ENCODE measurements at places on chromosomes 7 and 10.

GRCh38 chr7:34075523-34076370 lies 170.4 kb downstream of the BMPER start:
- DNase-seq = no peak

GRCh38 chr7:156582591-156583123 lies 57.9 kb upstream of the RNF32 start:
- DNase-seq = no peak

- DNase-seq = no peak
Measured at GRCh38 chr10:3625959-3626751, 158.9 kb downstream of the KLF6 start.

DNA sequence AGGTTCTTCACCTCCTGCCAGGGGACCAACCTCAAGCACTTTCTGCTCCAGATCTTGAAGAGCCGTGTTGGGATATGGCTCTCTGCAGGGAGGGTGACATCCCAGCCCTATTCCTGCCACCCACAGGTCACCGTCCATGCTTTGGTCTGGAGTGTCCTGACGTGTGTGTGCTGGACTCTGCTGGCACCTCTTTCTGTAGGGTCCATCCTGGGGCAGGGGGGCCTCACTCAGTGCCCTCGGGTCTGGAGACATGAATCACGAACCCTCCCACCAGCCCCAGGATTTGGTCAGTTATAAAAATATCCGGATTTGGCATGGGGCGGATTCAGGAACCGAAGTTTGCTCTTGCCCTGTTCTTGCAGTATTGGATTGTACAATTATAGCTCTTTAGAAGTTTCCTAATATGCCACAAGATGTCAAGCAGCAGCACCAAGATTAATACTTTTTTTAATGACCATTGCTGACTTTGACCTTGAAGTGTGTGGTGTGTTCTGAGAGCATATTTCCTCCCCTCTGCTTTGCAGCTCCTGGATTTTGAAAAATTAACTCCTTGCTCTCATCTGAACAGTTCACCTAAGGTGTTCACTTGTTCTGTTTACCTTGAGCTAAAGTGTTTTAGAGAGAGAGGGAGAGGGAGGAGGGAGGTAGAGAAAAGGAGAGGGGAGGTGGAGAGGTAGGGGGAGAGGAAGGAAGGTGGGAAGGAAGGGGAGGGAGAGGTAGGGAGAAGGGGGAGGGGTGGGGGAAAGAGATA lies 95.4 kb upstream of the SHH start:
- DNase-seq = no peak

DNA sequence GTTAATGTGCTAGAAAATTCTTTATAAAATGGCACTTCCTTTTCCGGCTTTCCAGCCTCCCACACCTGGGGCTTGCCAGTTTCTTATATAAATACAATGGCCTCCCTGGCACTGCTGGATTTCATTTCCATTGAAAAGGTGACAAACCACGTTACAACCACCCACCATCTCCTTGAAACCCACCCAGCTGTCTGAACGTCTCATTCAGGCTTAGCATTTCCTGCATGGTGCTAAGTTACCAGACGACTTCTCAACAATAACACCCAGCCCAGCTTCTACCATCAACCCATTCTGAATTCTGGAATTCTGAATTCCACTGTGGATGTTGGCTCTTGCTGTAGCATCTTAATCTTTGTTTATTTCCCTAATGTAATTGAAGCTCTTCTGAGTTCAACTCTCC lies 499.8 kb upstream of the CELF2 start:
- DNase-seq = no peak

DNA sequence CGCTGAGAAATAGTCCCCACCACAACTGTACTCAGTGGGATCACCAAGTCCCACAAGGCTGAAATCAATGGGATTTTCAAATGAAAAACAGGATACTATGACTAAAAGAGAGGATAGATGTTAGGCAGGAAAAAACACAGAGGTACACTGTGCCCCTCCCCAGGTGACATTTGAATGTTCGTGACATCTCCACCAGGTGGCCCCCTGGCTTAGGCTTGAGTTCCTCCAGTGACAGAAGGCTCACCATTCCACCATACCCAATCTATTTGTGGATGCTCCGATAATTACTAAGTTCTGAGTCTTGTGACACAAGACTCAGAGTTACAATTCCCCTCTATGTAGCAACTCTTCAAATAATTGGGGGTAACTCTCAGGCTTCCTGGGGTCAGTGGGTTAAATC lies 77.5 kb upstream of the KCNMA1 start:
- DNase-seq = peak; percentile 41

DNA sequence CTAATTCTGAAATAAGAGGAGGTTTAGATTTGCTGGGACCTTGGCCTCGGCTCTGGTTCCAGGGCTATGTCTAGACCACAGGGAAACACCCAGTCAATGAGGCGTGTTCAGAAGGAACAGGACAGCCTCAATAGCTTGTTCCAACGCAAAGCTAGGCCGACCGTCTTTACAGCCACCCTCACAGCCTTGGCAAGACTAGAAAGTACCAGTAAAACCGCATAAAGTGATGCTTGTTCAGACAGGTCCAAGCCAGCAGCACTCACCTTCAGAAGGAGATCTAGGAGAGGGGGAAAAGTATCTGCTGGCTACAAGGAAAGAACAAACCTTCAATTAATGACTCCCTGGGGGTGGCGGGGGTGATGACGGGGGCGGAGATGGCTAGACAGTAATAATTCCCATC lies 50.1 kb upstream of the LMTK2 start:
- DNase-seq = no peak

DNA sequence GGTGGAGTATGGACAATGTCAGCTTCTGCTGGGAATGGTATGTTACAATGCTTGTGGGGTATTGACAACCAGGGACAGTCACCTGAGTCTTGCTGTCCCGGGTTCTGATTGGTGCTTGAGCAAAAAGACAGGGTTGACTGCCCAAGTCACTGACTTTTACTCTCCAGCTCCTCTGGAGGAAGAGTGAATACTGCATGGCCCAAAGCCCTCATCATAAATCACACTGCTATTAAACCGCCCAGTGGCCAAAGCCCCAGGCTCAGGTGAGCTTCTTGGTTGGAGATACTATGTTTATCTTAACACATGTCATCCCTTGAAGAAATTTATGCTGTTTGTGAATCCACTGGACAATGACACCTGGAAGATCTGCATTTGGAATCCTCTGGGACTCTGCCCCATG lies 90.0 kb upstream of the IGFBP3 start:
- no peak for DNase-seq

DNA sequence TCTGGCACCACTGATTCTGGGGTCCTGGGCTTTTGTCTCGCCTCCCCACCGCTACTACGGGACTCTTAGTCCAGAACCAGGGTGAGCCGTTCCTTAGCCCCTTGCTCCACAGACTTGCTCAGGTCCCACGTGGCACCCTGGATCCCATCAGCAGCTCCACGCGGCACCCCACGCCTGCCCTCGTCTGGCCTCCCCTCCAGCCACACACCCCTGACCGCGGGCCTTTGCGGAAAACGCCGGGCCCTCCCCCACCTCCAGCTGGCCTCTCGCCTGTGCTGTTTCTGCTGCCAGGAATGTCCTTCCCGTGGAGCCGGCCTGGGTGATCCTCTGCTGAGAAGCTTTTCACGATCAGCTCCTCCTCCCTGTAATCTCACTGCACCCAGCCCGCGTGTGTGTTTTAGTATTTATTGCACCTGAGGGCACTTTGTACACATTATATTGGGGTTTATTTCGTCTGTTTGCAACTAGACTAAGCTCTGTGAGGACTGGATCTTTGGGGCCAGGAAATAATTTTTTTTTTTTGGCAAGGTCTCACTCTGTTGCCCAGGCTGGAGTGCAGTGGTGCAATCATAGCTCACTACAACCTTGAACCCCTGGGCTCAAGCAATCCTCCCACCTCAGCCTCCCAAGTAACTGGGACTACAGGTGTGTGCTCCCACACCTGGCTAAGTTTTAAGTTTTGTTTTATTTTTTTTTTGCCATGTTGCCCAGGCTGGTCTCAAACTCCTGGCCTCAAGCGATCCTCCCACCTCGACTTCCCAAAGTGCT lies 10.5 kb upstream of the TTYH3 start:
- DNase-seq = no peak

GRCh38 chr10:30798646-30799185 lies 169.2 kb upstream of the LYZL2 start:
- DNase-seq = no peak

GRCh38 chr7:139355320-139355719 lies 4.4 kb upstream of the LUC7L2 start:
- DNase-seq = no peak

DNA sequence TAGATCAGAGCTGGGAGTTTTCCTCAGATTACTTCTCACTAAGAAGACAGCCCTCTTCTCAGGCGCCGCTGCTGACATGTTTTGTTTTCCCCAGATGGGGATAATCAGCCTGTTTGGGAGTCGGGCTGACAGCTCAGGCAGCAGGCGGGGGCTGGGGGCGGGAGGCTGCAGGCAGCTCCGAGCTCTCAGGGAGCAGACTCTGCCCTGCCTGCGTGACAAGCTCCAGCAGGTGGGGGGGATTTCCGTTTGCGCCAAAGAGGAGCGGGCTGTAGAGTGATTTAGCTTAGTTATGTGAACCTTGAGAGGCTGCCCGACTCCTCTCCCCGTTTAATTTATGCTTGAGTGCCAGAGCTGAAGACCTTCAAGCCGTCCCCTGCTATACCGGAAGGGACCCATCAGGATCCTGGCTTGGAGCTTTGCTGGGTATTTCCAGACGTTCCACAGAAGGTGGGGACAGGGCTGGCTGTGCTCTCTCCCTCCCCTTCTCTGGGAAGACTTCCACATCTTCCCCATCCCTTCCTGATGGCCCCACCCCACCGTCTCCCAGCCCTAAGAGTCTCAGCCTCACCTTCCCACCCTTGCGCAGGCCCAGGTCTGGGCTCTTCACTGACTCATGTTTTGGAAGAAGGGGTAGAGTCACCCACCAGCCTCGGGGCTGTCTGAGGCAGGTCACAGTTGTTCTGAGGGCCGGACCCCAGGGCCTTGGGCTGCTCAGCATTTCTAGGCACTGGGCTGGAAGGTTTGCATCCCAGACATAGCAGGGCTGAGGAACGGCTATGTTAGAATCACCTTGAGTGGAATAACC lies 24.7 kb upstream of the ADCYAP1R1 start:
- peak; percentile 24 for DNase-seq

GRCh38 chr10:24651923-24652322 lies 71.8 kb downstream of the ARHGAP21 start:
- no peak for DNase-seq

DNA sequence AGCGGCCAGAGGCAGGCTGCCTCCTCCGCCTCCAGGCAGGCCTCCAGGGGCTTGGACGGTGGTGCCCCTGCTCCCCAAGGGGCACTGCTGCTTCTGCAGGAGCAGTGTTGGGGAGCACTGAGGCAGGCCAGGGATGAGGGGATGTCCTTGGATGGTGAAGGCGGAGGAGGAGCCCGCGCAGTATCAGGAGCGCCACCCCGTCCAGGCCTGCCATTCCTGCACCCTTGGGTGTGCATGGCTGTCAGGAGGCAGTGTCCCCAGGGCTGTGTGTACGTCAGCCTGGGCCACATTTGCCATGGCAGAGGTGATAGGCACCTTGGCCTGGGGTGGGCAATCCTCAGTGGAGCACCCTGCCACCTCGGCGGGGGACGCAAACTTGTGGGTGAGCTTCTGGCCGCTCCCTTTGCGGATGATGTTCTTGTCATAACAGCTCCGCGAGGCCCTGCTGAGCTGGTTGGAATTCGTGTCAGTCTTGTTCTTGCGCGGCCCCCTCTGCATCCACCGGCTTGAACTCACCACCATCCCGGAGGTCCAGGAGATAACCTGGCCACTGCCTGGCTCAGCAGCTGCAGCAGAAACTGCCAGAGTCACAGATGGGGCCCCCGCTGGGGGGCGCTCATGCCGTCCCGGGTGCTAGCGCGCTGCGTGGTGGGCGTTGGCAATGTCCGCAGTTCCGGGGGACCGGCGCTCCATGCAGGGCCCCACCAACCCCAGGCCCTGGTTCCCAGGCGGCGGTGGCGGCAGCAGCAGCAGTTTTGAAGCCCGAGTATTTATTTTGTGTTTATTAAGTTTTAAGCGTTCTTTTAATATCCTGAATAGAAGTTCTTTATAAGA lies 182.3 kb upstream of the ADCY1 start:
- no peak for DNase-seq

DNA sequence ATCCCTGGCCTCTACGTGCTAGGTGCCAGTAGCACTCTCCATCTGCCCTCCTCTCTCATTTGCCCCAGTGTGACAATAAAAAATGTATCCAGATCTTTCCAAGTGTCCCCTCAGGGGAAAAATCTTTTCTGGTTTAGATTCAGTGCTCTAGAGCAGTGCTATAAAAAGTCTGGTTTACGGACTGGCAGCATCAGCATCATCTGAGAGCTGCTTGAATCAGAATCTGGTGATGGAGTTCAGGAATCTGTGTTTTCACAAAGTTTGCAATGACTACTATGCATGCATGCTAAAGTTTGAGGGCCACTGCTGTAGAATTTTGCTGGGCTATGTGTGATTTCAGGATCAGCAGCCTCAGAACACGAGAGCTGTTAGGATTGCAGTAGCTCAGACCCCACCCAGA lies 356.5 kb downstream of the PHF14 start:
- DNase-seq = no peak

- DNase-seq = no peak
Measured at GRCh38 chr7:27237735-27238334, 4.8 kb upstream of the EVX1 start.

DNA sequence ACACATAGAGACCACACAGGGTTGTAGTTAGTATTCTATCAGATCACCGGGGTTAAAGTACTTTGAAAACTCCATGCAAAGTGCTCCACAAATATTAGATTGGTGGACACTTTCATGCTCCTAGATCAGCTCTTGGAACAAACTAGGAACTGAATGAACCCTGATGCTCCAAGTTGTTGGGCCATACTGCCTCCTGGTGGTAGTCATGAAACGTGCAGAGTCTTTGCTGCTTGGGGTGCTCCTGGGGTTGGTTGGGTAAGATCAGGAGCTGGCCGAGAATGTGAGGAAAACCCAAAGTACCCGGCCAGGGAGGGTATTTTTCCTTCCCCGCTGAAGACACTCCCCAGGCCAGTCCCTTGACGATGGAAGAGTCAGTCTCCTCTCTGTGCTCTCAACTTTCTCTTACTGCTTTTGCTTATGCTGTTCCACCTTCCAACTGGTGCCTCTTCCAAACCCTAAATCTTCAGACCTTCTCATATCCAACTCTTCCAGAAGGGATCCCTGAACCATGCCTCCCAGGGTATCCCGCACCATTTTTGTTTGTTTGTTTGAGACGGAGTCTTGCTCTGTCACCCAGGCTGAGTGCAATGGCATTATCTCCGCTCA lies 918 bp upstream of the RPEL1 start:
- DNase-seq = peak; percentile 75

DNA sequence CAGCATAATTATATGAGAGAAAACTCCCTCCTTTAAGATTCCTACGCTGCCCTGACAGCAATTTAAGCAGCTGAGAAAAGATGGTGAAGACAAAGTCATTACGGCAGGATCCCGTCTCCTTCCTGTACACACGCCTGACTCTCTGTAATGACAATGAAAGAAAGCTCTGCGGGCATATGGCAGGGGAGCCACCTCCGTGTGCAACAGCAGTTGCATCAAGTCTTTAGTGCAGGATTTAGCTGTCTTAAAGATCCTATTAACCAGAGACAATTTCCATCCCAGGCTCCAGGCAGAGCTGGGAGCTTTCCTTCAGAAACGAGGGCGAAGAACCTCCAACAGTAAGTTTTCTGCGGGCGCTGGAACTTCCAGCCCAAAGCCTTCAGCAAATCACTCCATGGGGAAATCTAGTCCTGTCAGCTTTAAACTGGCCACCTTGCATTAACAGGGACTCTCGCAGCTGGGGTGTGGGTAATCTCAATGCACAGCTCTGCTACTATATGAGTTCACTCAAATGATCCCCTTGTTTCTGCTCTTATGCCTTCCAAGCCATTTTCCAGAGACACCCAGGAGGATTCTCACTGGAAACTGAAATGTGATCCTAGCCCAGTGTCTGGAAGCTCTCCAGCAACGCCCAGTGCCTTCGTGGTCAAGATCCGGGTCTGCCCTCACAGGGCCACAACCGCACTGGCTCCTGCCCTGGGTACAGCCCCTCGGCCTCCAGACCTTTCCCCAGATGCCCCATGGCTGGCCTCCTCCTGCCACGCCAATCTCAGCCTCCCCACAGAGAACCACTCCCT lies 74.9 kb downstream of the CTBP2 start:
- DNase-seq = no peak
